NCI-H345 (cell line): ENCODE measurements at places on chromosomes 4 and X.

GRCh38 chr4:102759831-102760644, 730 bp downstream of the MANBA start:
- DNase-seq = peak; percentile 16

GRCh38 chrX:64850371-64851082, 125.7 kb downstream of the ZC4H2 start:
- DNase-seq = no peak

GRCh38 chr4:3231471-3231870, 17.5 kb upstream of the MSANTD1 start:
- no peak for DNase-seq

GRCh38 chr4:101347267-101347556, at the start of gene PPP3CA:
Gene PPP3CA (minus strand): TSS chr4:101347526.
- DNase-seq = no peak
